ENCODE measurements at places on chromosomes 5 and 9.
A peak's percentile ranks its signal among the peaks of the same experiment; 100 is the strongest.

- no peak for DNase-seq
Observed at GRCh38 chr5:179439181-179439985, 94.1 kb upstream of the ADAMTS2 start.

DNA sequence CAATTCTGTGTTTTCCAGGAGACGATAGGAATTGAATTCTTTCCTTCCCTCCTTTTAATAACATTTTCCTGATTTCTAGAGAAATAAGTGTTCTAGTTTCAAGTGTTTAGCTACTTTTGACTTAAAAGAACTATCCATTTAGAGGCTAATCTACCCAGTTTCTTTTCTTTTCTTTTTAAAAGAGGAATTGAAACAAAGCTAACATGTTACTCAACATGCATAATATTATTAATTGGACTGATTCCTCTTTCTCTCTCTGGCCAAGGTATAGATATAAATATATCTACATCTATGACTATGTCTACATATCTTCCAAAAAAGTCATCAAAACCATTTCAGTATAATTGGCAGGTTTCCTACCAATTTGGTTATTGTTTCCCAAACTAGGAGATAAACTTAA is 309.8 kb downstream of the TRPM3 start:
- no peak for DNase-seq

- no peak for DNase-seq
Observed at GRCh38 chr9:14343261-14344031, 29.5 kb upstream of the NFIB start.

- no peak for DNase-seq
Observed at GRCh38 chr9:20662156-20662555, 21.9 kb upstream of the FOCAD start.

DNA sequence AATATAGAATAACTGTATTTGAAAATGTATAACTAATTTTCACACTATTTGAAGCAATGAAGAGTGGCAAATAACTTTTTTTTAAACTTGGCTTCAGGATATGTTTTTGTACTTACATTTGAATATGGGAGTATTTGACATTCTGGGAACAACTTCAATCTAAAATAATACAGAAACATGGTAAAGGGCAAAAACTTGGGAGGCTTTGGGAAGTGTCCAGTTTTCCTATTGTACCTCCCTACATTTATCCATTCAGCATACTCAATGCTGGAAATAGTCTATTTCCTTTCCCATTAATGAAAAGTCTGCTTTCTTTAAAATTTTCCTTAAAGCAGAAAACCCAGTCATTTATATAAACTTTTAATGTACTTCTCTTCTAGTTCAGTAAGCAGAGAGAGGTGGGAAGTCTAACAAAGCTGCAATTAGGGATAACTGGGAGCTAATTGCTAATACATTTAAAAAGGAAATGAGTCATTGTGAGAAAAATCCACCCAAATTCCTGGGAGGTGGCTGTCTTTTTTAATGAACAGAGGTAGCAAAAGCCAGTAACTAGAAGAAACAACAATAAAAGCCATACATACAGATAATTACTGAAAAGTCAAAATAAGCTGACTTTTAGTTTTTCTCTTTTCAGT is 128.8 kb downstream of the FBN2 start:
- DNase-seq: no peak

DNA sequence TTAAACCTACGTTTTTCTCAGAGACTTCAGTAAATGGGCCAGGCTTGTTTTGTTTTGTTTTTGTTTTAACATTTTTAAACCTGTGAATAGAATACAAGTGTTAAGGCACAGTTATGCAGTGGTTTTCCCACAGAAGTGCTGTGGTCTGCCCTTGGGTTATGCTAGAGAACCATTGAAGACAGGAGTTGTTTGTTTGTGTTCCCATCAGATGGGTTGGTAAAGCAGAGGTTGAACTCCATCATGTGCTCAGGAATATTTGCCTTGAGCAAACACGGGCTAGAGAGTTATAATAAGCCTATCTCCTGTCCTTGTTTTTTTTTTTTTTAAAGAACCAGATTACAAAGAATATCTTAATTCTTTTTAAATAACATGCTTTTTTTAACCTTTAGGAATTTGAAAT is 28.5 kb downstream of the RHOBTB3 start:
- no peak for DNase-seq

- no peak for DNase-seq
Observed at GRCh38 chr9:105243015-105243686, 1.3 kb upstream of the SLC44A1 start.

- DNase-seq: no peak
Observed at GRCh38 chr9:126157826-126158587, 168.6 kb upstream of the MVB12B start.

GRCh38 chr5:122941737-122942136 is 94.8 kb downstream of the PPIC start:
- DNase-seq: no peak

DNA sequence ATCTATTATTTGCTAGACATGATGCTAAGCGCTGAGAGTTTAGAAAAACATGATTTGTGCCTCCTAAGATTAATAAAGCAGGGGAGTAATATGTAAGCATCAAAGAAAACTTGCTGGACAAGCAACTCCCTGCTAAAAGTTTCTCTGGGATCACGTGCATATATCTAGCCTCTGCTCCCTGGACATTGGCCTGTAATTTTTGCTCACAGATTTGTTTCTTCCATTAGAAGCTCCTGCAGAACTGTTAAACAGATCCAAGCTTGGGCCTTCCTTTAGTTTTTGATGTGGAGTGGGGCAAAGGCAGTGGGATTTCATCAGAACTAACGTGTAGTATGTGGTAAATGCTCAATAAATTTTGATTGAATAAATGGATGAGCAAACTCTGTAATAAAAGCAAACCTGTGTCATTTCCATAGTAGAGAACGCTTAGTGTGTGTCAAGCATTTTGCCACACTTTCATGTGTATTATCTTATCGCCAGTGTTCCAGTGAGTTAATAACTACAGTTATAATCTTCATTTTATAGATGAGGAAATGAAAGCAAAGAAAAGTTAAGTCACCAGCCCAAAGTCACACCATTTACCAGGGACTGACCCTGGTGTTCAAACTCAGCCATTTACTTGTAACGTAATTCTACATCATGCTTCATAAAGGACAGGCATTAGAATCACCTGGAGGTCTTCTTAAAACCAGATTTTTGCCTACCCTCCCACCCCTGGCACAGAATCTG is 100.3 kb downstream of the PCSK5 start:
- DNase-seq: no peak

GRCh38 chr9:108939975-108940374 is 5.8 kb downstream of the ABITRAM start:
- no peak for DNase-seq

GRCh38 chr5:109704282-109704952 is 14.7 kb downstream of the MAN2A1 start:
- no peak for DNase-seq

- no peak for DNase-seq
Observed at GRCh38 chr5:123868881-123869280, 356.9 kb downstream of the CSNK1G3 start.

- DNase-seq: no peak
Observed at GRCh38 chr5:7980881-7981280, 111.9 kb downstream of the MTRR start.

DNA sequence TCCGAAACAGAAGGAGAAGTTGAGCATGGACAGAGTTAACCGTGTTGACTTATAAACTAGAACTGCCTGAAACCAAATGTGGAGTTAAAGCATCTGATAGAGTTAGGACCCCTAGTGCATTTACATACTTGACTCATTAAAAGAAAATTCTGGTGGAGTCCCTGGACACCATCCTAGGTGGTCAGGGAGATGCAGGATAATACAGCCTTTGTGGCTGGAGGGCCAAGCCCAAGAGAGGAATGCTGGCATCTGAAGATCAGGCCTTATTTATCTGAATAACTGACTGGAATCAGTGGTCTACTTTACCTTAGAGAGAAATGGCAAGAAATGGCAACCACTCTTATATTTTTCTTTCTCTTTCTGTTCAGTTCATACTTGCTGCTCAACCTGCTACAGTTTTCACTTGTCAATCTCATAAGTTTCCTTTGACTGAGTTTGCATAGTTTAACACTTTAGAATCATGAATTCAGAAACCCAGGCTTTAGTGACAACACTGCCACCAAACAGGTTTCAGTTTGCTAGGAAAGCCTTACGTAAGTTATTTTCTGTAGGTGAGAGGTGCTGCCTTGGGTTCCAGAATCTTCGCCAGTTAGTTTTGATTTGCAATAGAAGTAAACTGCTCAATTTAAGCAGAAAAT is 10.2 kb downstream of the CMYA5 start:
- peak; percentile 21 for DNase-seq

- no peak for DNase-seq
Observed at GRCh38 chr9:68746525-68746924, 41.5 kb downstream of the PIP5K1B start.

GRCh38 chr9:120481846-120482245 is 98.1 kb downstream of the CDK5RAP2 start:
- DNase-seq: no peak

DNA sequence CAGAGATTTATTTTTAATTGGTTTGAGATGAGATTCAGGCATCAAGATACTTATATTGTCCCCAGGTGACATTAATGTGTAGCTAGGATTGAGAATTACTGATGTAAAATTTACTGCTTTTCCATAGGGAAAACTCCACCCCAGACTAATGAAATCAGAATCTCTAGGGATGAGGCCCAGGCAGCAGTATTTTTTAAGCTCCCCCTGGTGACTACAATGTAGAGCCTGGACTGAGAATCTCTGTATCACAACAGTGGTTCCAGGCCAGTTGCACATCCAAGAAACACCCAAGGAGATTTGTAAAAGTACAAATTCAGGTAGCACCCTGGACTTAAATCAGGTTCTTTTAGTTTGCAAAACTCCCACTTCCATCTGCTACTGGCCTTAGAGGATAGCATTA is 185.7 kb downstream of the MARCHF11 start:
- DNase-seq: no peak

GRCh38 chr9:111120526-111120925 is 82.3 kb upstream of the LPAR1 start:
- no peak for DNase-seq

DNA sequence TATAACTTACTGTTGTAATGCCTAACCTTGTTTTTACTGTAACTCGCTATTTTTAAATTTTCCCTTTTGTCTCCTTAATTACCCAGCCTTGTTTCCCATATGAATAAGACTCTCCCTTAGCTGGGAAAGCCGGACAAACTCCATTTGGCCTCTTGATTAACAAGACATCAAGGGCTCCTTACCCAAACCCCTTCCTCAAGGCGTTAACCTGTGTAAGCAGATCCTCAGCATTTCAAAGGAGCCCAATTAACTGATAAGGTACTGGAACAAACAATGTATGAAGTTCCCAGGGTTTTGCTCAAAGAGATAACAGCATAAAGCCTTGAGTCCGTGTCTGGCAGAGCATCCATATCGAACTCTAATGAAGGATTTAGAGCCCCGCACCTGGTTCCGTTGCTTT is 66.0 kb upstream of the SIMC1 start:
- DNase-seq: no peak

DNA sequence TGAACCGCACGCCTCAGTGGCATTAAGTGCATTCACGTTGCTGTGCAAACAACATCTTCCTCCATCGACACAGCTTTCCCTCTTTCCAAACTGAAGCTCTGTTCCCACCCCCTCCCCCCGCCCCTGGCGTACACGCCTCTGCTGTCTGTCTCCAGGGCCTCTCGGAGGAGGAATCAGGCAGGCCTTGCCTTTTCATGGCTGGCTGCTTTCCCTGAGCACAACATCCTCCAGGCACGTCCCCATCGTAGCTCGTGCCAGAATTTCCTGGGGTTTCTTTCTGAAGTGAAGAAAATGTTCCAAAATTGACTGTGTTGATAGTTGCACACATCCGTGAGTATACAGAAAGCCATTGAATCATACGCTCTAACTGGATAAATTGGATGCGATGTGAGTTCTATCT is 22.3 kb upstream of the TMEM250 start:
- no peak for DNase-seq

DNA sequence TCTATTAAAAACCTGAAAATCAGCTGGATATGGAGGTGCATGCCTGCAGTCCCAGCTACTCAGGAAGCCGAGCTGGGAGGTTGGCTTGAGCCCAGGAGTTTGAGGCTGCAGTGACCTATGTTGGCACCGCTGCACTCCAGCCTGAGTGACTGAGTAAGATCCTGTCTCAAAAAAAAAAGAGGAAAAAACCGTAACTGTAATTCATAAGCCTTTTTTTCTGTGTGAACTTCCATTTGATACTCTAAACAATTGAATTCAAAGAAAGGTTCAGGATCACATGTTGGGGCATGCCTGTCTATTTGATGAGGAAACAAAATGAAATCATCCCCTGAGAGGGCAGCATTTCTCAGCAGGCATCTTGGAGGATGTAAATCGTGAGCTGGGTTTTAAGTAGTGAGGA is 38.8 kb downstream of the ITGA2 start:
- no peak for DNase-seq

DNA sequence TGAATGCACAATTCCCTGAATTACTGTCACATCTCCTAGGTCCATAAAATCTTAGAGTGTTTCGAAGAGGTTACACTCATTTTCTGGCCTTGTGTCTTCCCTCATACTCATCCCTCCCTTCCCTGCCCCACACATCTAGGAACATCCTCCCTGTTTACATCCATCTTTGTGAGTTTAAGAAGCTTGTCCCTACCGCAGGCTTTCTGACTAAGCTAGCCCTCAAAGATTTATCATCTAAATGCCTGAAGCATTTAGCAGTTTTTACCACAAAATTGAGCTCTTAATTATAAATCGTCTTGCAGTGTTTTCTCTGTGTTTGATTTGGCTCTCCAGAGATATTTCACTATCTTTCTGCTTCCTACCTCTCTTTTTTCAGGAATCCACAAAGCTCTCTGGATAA is 374.8 kb downstream of the KIAA0825 start:
- DNase-seq: no peak

DNA sequence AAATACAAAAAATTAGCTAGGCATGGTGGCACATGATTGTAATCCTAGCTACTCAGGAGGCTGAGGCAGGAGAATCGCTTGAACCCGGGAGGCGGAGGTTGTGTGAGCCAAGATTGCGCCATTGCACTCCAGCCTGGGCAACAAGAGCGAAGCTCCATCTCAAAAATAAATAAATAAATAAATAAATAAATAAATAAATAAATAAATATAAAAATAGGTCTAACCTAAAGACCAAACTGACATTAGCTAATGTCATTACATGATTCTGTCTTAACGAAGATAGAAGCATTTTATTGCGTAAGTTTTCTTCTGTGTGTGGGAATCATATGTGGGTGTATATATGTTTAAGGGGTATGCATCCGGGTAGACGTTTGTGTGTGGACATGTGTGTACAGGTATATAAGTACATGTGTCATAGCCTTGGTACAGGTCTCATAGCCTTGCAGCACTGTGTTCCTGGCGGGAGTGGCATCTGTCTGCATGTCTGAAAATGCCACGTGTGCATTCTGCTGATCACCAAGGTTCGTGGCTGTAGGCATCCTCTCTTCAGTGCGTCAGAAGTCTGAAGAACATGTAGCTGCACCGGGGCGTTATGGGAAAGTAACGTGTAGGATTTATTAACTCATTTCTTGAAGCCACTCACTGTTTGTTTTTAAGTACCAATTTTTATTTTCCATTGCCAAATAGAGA is 298.1 kb downstream of the NR3C1 start:
- no peak for DNase-seq

DNA sequence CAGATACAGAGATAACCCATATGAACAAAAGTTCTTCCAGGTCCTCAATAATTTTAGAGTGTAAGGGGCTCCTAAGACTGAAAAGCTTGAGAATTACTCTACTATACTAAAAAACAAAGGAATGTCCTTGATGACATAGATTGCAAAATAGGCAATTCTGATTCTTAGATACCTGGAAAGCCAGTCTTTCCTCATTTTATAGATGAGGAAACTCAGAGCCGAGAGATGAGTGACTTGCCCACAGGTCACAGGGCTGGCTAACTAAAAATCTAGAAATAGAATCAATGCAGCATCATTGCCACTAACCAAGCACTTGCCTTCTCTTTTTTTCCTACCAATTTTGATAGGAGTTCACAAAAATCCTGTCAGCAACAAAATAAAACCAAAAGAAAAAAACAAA is 101.2 kb downstream of the EPB41L4A start:
- no peak for DNase-seq
